ENCODE measurements at places on chromosomes 2 and 18. TPM values are rescaled to one million over a fixed set of nuclear protein-coding genes. Genes with fewer than 3 reads are reported as not detected.

Gene PLGLB2
- polyA plus RNA-seq: 1.3 TPM

Gene REG3G
- not detected for polyA plus RNA-seq

Gene MPP4
- polyA plus RNA-seq: 0.06 TPM

Gene FSIP2
- polyA plus RNA-seq: 0.03 TPM

Gene INHBB
- polyA plus RNA-seq: 20.0 TPM

Gene TANC1
- polyA plus RNA-seq: 1.9 TPM

DNA sequence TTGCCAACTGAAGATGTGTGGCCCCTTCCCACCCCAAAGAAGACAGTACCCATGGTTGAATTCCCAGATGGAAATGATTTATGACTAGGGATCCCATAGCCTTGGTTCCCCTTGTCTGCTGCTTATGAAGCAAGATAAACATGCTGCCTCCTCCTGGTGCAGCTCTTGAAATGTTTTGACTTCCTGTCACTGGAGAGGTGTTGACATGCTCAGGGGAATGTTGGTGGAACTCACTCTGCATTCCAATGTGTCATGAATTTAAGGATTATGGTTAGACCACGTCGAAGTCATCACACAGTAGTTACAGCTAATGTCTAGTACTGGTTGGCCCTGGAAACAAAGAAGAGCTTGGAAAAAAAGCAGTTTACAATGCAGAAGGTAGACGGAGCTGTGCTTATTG, 69.0 kb upstream of the FAM110C start:
- no peak for DNase-seq

GRCh38 chr2:230932556-230933511, 7.8 kb upstream of the GPR55 start:
- peak; percentile 87 for DNase-seq

GRCh38 chr2:119734047-119734446, 25.7 kb upstream of the PTPN4 start:
- peak; percentile 33 for DNase-seq

DNA sequence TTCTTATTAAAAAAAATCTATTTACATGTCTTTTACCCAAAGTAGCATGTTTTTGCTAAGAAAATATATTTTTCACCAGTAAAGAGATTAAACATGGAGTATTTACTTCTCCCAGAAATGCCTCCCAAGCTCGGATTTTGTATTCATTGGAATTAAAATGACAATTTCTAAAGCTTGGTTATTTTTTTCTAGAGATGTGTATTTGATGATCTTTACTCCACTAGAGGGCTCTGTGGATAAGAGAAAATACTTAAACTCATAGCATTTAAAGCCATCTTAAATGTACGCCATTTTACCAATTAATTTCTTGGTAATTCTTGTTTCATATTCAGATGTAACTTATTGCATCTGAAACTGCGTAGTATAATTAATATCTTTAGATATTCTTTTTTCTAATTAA, 461.4 kb downstream of the GALR1 start:
- no peak for DNase-seq

GRCh38 chr2:178871536-178871935, 64.3 kb upstream of the TTN start:
- DNase-seq: no peak

GRCh38 chr2:231464576-231465540, 574 bp upstream of the NCL start:
- DNase-seq: peak; percentile 99

GRCh38 chr2:23449413-23449812, 64.4 kb downstream of the KLHL29 start:
- no peak for DNase-seq

DNA sequence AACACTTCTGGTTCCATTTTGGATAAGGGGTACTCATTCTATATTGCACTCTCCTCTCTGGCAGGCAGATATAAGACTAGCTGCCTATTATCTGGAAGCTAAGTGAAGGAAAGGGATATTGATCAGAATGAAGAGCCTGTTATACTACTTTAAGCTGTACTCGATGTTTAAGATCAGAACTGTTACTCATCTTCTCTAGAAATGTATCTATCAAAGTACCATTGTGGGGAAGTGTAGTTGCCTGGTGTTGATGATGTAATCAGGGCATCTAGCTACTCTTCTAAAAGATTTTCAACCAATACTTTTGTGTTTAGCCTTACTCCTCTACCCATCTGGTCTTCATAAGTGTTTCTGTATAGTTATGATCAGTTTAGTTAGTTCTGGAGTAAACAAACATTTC, 5.8 kb downstream of the CAMKMT start:
- DNase-seq: no peak

DNA sequence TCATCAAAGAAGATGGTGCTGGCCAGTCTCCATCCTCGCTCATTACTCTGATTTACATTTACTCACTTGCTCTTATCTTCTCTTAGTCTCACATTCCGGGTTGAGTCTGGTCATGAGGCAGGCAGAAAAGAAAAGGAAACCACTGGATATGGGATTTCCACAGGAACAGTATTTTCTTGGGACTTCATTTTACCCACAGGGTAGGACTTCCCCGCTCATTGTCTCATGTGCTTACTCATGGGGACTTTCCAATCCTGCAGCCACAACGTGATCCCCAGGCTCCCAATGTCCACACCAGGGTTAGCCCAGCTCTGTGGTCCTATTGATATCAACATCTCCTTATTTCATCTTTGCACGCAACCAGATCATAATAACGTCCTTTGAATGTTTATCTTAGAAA, 373.8 kb downstream of the TMEM182 start:
- DNase-seq: no peak

DNA sequence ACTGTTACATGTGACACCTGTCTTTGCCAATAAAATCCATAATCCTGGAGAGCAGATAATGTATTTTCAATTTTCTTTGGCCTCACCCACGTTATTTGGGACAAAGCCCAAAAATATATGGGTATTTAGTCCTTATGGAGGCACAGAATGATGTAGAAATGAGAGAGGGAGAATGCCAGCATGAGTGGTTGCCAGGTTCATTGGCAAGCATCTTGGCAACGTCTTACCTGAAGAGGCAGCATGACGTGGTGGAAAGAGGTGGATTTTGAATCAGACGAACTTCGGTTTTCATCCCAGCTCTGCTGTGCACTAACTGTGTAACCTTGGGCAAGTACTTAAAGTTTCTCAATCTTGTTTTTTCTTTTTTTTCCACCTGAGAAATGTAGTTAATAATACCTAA, 969.6 kb upstream of the PIK3C3 start:
- DNase-seq: no peak

- no peak for DNase-seq
These were observed 34.0 kb downstream of the RMC1 start for GRCh38 chr18:23537274-23537673.

GRCh38 chr2:11416186-11416585, 49.8 kb downstream of the E2F6 start:
- no peak for DNase-seq

DNA sequence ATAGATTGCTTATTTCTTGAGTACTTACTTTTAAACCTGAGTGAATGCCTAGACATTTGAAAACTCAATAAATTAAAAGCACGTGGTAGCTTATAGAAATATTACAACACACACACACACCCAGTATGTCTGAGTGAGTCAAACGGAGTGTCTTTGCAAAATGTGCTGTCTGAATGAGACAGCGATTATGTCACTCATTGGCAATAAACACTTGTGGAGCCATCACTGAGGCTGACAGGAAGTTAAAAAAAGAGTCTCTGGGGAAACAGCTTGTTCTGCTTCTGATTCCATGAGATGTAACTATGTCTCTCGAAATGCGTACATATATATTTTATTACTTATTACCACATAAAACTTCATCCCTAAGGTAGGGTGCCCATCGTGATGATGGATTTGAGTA, 22.3 kb upstream of the VPS4B start:
- no peak for DNase-seq

DNA sequence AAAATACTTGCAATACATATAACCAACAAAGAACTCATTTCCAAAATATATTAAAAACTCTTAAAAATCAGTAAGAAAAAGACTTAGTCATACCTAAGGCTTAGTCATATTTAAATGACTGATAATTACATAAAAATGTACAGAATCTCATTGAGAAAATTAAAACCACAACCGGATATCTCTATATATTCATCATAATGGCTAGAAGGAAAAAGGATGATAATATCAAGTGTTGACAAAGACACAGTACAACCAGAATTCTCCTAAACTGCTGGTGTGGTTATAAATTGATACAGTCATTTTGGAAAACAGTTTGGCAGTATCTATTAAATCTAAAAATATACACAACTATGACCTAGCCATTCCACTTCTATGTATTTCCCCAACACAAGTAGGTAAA, 27.1 kb upstream of the IHH start:
- DNase-seq: no peak

- no peak for DNase-seq
These were observed 258.9 kb upstream of the CXCR4 start for GRCh38 chr2:136376798-136377211.

DNA sequence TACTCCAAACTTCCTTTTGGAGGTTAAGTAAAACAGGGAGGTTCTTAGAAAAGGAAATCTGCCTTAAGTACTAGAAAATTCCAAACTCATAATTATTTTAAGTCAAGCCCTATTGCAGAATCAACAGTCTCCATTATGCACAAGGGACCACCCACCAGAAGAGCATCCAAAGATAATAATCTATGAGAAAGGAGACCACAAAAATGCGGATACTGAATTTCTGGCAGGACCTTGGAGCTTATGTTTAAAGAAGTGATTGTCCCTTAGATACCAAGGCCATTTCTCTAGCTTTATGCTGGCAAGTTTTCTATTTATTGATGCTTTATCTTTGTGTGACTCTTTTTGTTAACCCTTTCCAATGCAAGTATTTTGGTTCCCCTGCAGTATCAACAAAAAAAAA, 404.0 kb upstream of the MMADHC start:
- DNase-seq: no peak

DNA sequence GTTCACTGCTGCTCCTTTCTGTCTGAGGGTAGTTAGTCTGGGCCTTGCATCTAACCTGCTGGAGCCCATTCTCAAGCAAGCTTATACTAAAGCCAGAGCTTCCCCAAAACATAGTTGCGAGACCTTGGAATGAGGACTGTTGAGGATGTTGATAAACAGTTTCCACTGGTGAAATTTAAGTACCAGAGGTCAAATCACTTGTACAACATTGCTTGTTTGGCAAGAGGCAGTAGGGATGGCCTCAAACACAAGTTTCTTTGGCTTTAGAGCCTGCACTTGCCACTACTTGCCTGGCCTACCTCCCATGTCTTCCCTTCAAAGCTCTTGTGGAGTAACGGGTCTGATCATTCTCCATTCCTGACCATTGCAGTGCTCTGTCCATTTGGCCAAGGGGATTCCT, 262.7 kb downstream of the FHOD3 start:
- no peak for DNase-seq

- DNase-seq: no peak
These were observed 276.7 kb upstream of the ACVR2A start for GRCh38 chr2:147568109-147568508.

- DNase-seq: no peak
These were observed 49.2 kb upstream of the CCDC150 start for GRCh38 chr2:196590286-196590685.

DNA sequence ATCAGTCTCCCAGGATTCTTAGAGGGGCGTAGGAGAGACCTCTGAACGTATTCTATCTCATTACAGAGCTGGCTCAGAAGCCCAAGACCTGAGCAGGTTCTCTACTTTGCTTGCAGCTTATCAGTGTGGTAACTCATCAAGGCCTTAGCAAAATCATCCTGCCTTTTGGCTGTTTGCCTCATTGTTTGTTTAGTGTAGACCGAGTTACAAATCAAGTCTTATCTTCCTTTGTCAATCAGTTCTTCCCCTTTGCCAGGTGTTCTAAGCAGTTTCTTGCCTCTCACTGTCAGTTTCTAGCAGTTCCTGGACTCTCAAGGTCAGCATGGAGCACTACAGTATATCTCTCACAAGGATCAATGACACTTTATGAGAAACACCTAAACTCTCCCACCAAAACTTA, 30.9 kb upstream of the NAB1 start:
- no peak for DNase-seq
